ENCODE measurements at places on chromosomes 5 and 9. TPM values are rescaled to one million over a fixed set of nuclear protein-coding genes. Genes with fewer than 3 reads are reported as not detected.

The UNC13B gene
- 51.9 TPM for total RNA-seq

- no peak overlapping the region for H3K27ac ChIP-seq
- no peak for DNase-seq
- no peaks in the 10 kb centered on the region for H3K27me3 ChIP-seq
- H3K4me1 ChIP-seq: no peaks in the 10 kb centered on the region
- no peaks in the 10 kb centered on the region for H3K36me3 ChIP-seq
- H3K4me3 ChIP-seq: no peak overlapping the region
Measured at GRCh38 chr5:174947548-174947947, 223.2 kb downstream of the MSX2 start.

DNA sequence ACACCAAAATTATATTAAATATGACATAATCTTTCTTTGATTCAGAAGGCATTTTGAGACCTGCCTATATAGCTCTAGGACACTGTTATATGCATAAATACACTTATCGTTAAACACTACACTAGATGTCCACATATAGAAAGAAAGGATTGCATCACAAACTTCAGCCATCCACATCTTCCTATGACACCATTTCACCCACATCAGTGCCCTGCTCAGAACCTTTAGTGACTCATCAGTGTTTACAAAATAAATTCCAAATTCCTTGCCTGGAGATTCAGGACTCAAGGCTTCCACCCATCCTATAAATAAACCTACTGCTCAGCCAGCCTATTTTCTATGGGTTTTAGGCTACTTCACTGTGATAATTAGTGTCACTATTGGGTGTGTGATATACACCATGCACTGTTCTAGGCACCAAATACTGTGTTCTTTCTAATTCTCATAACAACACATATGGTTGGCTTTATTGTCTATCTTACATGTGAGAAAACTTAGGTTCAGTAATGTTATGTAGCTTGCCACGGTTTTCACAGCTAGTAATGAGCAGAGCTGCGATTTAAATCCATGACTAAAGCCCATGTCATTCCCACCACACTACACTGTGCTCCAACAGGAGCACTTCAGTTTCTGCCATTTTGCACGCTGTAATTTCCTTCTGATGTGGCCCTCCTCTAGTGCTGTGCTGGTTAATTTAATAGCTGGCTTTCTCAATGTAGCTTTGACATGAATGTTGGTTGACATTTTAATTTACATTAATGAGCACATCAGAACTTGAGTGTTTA is 103.3 kb downstream of the SREK1 start:
- no peaks in the 10 kb centered on the region for H3K36me3 ChIP-seq
- H3K27ac ChIP-seq: no peak overlapping the region
- no peak for DNase-seq
- no peaks in the 10 kb centered on the region for H3K27me3 ChIP-seq
- no peak overlapping the region for H3K4me3 ChIP-seq

The CAVIN4 gene
- not detected for total RNA-seq

DNA sequence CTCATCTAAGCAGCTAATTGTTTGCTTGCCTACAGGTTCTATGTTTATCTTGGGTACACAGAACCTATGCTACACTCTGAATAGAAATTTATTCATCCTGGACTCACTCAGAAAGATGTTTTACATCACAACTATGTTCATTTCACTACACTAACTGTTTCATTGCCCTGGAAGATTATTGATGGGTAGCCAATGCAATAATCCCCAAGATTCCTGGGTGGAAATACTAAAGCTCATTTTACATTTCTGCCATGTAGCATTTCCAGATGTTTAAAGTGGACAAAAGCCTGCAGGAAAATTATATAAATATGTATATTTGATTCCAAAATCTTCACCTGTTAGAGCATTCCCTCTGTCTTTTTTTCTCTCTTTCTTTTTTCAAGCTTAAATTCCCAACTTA is 51.9 kb upstream of the IL7R start:
- H3K36me3 ChIP-seq: no peaks in the 10 kb centered on the region
- H3K27me3 ChIP-seq: no peaks in the 10 kb centered on the region
- H3K4me1 ChIP-seq: no peaks in the 10 kb centered on the region
- no peak for DNase-seq
- H3K27ac ChIP-seq: no peak overlapping the region

DNA sequence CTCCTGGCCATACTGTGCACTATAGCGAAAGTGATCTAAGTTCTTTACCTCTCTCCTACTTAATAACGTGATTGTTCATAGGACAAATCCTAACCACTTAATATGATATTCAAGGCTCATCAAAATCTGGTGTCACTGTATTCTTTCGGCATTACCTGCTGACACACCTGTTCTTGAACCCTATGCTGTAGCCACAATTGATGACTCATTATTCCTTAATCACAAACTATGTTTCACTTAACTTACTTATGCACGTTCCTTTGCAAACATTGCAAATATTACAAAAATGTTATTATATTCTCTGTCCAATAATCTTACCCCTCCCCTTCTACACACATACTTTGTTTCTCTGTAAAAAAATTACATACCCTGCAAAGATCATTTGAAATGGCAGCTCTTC is 158.1 kb upstream of the ADRA1B start:
- H3K36me3 ChIP-seq: no peaks in the 10 kb centered on the region
- H3K4me3 ChIP-seq: no peak overlapping the region
- H3K4me1 ChIP-seq: no peaks in the 10 kb centered on the region
- no peak overlapping the region for H3K27ac ChIP-seq
- no peak for DNase-seq
- H3K27me3 ChIP-seq: no peaks in the 10 kb centered on the region

DNA sequence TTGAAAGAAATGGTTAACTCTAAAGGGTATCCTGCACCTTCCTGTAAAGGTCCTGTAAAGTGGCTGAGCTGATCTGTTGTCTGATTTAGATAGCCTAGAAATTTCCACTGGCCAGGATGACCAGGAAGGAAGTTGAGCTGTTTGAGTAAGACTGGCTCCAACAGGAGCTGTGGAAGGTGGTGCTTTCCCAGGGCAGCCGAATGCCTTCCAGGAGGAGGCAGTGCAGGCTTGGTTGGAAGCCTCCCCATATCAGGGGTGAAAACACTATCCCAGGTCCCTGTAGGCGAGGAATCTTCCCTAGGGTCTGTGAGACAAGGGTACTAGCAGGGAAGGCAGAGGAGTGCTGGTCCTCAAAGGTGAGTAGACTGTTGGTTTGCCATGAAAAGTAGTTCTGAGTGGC is 98.4 kb downstream of the LIX1 start:
- no peak overlapping the region for H3K27ac ChIP-seq
- H3K4me3 ChIP-seq: no peak overlapping the region
- H3K4me1 ChIP-seq: no peaks in the 10 kb centered on the region
- no peaks in the 10 kb centered on the region for H3K36me3 ChIP-seq

- H3K27me3 ChIP-seq: no peaks in the 10 kb centered on the region
- DNase-seq: no peak
- no peaks in the 10 kb centered on the region for H3K36me3 ChIP-seq
- no peak overlapping the region for H3K27ac ChIP-seq
- H3K4me1 ChIP-seq: no peaks in the 10 kb centered on the region
- H3K4me3 ChIP-seq: no peak overlapping the region
Measured at GRCh38 chr5:89946916-89947315, 462.6 kb downstream of the CETN3 start.

The GPX3 gene
- 387 TPM for total RNA-seq

The NKD2 gene
- total RNA-seq: 13.6 TPM

- no peaks in the 10 kb centered on the region for H3K27me3 ChIP-seq
- peak overlapping the region; percentile 78 for H3K4me3 ChIP-seq
- DNase-seq: no peak
- no peaks in the 10 kb centered on the region for H3K36me3 ChIP-seq
- no peak overlapping the region for H3K27ac ChIP-seq
Measured at GRCh38 chr5:8456846-8457186, 587.9 kb downstream of the MTRR start.

- H3K4me1 ChIP-seq: no peaks in the 10 kb centered on the region
- H3K36me3 ChIP-seq: no peaks in the 10 kb centered on the region
- H3K27me3 ChIP-seq: no peaks in the 10 kb centered on the region
- no peak overlapping the region for H3K4me3 ChIP-seq
- no peak overlapping the region for H3K27ac ChIP-seq
Measured at GRCh38 chr5:145244788-145245187, 590.4 kb downstream of the PRELID2 start.

- H3K4me3 ChIP-seq: no peak overlapping the region
- DNase-seq: peak; percentile 21
- no peak overlapping the region for H3K27ac ChIP-seq
- H3K27me3 ChIP-seq: no peaks in the 10 kb centered on the region
Measured at GRCh38 chr9:127347831-127348776, 48.9 kb upstream of the SLC2A8 start.

The PDCD1LG2 gene
- total RNA-seq: not detected

The SLC6A7 gene
- total RNA-seq: 29.3 TPM

GRCh38 chr5:156920042-156920860 is 42.8 kb downstream of the TIMD4 start:
- no peaks in the 10 kb centered on the region for H3K36me3 ChIP-seq
- no peak overlapping the region for H3K4me3 ChIP-seq
- no peaks in the 10 kb centered on the region for H3K4me1 ChIP-seq
- H3K27ac ChIP-seq: no peak overlapping the region

The PCDH12 gene
- total RNA-seq: 1.2 TPM

DNA sequence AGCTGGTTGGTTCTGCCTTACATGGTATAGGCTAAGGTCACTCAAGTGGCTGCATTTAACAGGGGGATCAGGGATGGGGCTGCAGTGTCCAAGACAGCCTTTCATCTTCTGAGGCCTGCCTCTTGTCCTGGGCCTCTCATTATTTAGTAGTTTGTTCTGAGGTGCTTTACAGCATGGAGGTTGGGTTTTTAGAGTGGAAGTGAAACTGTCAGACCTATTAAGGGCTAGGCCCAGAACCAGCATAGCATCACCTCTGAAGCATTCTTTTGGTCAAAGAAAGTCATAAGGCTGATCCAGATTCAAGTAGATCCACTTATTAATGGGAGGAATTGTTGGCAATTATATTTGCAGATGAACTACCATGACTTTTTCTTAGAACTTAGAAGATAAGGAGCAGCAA is 146.0 kb upstream of the NMUR2 start:
- H3K36me3 ChIP-seq: no peaks in the 10 kb centered on the region
- no peak overlapping the region for H3K27ac ChIP-seq
- DNase-seq: no peak

The LOX gene
- 5.5 TPM for total RNA-seq

- no peak overlapping the region for H3K4me3 ChIP-seq
- H3K27ac ChIP-seq: no peak overlapping the region
- H3K4me1 ChIP-seq: no peaks in the 10 kb centered on the region
- no peaks in the 10 kb centered on the region for H3K36me3 ChIP-seq
- DNase-seq: no peak
- no peaks in the 10 kb centered on the region for H3K27me3 ChIP-seq
Measured at GRCh38 chr9:85530721-85531120, 211.0 kb downstream of the AGTPBP1 start.

The CFAP90 gene
- total RNA-seq: not detected

DNA sequence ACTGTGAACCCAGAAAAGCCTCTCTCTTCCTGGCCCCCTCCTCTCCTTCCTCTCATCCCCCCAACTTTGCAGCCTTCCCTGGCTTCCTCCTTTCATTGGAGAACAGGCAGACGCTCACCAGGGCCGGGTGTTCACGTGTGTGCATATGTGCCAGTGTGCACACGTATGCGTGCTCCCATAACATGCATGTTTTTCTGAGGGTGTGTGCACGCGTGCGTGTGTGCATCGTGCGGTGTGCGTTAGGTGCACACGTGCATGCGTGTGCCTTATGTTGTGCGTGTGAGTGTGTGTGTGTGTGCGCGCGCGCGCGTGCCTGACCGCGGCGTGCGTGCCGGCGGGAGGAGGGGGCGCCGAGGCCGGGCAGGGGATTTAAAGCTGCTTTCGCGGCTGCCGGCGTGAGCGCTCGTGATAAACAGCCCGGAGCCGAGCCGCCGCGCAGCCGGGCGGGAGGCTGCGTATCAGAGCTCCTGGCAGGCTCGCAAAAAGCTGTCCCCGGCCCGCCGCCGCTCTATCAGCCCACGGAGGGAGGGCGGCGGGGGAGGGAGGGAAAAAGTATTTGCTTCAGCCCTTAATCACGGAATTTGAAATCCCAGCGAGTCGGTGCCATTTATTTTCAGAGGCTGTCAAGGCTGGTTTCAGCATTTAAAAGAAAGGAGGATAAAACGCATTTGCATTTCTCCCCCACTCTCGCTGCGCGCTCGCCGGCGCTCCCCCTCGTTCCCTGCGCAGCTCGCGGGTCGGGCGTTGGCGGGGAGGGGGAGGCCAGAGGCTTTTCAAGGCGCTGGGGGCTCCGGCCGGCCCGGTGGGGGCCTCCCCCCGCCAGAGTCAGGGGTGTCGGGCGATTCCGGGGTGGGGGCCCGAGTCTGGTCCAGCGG is 183.9 kb downstream of the C9orf50 start:
- peaks cover 29% of the 10 kb centered on the region for H3K4me1 ChIP-seq
- peak; percentile 94 for DNase-seq
- peak overlapping the region; percentile 49 for H3K4me3 ChIP-seq
- peak overlapping the region; percentile 85 for H3K27ac ChIP-seq
- no peaks in the 10 kb centered on the region for H3K36me3 ChIP-seq

- H3K4me1 ChIP-seq: no peaks in the 10 kb centered on the region
- H3K4me3 ChIP-seq: no peak overlapping the region
- DNase-seq: no peak
- no peaks in the 10 kb centered on the region for H3K27me3 ChIP-seq
Measured at GRCh38 chr5:113226116-113226736, 208.6 kb downstream of the TSSK1B start.

- H3K4me3 ChIP-seq: no peak overlapping the region
- H3K36me3 ChIP-seq: no peaks in the 10 kb centered on the region
- peaks cover 39% of the 10 kb centered on the region for H3K4me1 ChIP-seq
- no peak for DNase-seq
- H3K27ac ChIP-seq: peak overlapping the region; percentile 88
Measured at GRCh38 chr5:170758481-170758880, 25.0 kb upstream of the GABRP start.

GRCh38 chr5:119340597-119341218 is 15.1 kb upstream of the TNFAIP8 start:
- no peaks in the 10 kb centered on the region for H3K27me3 ChIP-seq
- peaks cover 26% of the 10 kb centered on the region for H3K4me1 ChIP-seq
- H3K4me3 ChIP-seq: no peak overlapping the region
- no peaks in the 10 kb centered on the region for H3K36me3 ChIP-seq
- peak overlapping the region; percentile 54 for H3K27ac ChIP-seq

The SH3RF2 gene
- total RNA-seq: 35.6 TPM

DNA sequence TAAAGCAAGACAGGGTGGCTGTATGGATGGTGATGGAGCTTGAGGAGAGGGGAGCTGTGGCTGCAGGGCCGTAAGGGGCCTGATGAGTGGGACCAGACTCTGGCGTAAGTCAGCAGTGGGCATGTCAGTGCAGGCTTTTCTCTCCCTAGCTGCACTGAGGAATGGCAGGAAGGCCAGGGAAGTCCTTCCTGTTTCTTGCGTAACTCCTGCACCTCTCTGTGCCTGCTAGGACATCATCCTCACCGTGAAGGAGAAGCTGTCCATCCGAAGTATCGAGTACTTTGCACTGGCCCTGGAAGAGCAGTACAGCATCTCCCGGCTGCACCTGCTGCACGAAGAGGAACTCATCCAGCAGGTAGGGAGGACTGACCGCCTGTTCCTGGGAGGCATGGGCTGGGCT is 24.1 kb upstream of the TRMT10B start:
- no peak overlapping the region for H3K4me3 ChIP-seq
- DNase-seq: no peak
- H3K27me3 ChIP-seq: no peaks in the 10 kb centered on the region
- no peaks in the 10 kb centered on the region for H3K36me3 ChIP-seq
- no peaks in the 10 kb centered on the region for H3K4me1 ChIP-seq
- no peak overlapping the region for H3K27ac ChIP-seq

GRCh38 chr9:117783828-117784227 is 79.6 kb downstream of the TLR4 start:
- H3K27ac ChIP-seq: no peak overlapping the region
- H3K4me1 ChIP-seq: peaks cover 7% of the 10 kb centered on the region
- H3K4me3 ChIP-seq: peak overlapping the region; percentile 40
- H3K36me3 ChIP-seq: no peaks in the 10 kb centered on the region

The TMEM171 gene
- 2.2 TPM for total RNA-seq
